ENCODE measurements at places on chromosomes 4 and X.

DNA sequence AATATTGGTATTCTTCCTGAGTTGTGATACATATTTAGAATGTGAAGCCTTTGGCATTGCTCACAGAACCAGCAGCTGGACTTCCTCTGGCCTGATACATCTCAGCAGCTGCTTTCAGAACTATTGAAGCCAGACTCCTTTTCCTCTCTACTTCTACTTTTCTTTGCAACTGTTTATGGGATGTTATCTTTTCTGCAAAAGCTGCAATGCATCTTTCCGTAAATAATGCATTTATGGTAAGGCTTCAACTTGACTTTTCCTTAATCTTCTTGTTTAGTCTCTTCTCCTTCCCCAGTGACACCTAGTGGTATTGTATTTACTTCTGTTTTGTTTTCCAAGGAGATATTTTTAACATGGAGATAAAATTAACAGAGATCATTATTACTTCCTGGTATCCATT lies 1548.7 kb downstream of the PCDH7 start:
- DNase-seq, result no peak

DNA sequence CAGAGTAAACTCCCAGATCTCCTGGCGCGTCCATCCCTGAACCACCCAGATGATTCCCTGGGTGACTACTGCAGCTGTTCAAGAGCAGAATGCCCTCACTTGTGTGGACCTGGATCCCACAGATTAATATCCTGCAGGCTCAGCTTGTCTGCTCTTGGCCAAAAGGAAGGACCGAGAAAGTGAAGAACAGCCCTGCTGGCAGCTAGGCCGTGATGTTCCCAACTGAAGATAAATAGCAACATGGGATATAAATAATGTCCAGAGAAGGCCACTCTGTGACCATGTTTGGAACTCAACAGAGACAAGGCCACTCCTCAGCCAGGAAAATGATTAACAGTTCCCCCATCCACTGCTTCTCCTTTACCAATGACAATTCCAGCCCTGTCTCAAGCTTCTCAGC lies 21.5 kb downstream of the SUPT20HL2 start:
- DNase-seq, result no peak

DNA sequence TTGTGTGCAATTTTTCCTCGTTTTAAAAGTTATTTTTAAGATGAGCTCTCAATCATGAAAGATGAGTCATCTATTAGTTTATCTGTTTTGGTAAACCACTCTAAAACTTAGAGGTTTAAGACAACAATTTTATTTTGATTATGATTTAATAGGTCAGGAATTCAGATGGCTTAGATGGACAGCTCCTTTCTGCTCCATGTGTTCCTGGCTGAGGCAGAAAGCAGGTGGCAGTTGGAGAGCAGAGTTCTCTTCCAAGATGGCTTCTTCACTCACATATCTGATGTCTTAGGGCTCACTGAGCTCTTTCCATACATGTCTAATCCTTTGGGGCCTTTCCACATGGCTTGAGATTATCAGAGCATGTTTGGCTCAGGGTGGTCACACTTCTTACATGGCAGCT lies 48.3 kb upstream of the GRPR start:
- no peak for DNase-seq

DNA sequence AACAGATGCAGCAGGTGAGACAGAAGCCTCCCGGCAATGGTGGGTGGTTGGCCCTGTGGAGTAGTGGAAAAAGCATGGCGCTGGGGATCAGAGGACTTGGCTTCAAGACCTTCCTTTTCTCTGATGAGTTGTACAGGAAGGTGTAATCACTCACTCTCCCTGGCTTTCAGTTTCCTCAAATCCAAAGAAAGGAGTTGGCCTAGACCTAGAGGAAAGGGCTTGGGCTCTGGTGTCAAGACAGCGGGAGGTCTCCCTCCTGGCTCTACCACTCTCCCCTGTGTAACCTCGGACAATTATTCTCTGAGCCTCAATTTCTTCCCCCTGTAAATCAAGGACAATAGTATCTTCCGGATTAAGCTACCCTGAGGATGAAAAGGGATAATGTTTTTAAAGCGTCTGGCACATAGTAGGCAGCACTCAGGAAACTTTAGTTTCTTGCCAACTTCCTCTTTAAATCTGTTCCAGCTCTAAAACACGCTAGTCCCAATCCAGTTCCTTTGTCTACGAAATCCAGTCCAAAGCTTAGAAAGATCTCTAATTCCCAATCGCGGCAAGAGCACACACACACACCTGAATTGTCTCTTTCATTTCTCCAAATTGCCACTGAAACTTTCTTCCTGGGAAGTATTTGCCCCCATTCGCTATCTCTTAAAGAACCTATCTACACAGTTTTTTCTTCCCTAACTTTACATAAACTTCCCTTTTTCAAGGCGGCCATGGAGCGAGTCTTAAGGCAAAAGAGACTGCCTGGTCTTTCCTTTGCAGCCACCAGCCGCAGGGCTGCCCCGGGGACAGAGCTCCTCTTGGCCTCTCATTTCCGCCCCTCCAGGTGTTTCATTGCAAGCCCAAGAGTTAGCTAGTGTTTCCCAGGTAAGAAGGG lies 29.9 kb upstream of the GPC4 start:
- DNase-seq, result no peak

DNA sequence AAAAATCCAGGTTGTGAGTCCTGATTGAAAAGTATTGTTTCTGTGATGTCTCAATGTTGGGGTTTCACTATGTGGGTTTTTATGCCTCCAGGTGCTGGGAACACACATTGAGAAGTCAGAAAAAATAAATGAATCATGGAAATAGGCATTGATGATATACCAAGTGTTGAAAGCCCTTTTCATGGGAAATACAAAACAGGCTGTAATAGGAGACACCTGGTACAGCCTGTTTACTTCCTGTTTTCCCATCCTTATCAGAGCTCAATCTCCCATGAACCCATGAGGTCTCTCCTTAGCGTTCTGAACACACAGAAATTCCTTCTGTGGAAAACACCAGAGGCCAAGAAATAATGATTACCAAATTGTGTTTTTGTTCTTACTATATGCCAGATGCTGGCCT lies 106.3 kb upstream of the BOD1L1 start:
- no peak for DNase-seq

- DNase-seq, result no peak
Measured at GRCh38 chr4:38605753-38606586, 58.0 kb upstream of the KLF3 start.
